ENCODE measurements at places on chromosomes 2 and 18.

DNA sequence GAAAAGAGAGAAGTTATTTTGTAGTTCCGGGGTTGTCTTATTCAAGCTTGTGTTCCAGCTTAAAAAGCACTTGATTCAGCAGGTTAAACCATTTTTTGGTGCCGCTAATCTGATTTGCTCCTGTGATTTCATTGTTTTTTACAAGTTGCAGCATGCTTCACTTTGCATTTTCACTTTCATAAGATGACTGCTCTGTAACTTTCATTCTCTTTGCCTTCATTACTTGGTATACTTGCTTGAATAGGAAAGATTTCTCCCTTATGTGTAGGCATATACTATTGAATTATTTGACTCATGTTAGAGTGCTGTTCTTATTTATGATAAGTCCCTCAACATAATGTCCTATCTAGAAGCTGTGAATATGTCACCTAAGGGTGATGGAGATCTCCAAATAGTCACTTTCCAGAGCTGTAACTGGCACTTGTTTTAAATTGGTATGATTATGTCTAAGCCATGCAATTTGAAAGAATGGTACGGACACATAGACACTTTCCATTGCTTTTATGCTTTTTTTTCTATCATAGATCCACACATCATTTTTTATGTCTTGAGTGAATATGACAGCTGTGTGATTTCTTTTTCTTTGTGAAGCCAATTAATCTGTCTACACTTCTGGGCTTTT, 254.5 kb downstream of the DSEL start:
- peak; percentile 70 for DNase-seq

DNA sequence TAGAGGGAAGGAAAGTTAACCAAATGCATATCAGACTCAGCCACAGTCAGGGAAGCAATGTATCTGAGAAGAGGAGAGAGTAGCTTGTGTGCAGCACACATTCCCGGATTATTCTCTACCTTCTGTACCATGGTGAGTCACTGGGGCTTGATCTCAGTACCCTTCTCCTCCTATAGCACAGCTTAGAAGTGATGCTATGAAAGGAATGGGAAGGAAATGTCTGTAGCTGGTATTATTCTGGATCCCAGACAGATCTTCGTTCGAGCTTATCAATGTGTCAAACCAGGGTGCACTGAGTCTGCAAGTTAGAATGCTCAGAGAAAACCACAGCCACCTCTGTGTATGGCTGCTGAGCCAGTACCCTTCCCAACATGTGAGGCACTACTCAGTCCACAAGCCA, 88.0 kb upstream of the NFU1 start:
- peak; percentile 15 for DNase-seq

GRCh38 chr18:57052173-57052572, 94.7 kb upstream of the BOD1L2 start:
- DNase-seq, result no peak

DNA sequence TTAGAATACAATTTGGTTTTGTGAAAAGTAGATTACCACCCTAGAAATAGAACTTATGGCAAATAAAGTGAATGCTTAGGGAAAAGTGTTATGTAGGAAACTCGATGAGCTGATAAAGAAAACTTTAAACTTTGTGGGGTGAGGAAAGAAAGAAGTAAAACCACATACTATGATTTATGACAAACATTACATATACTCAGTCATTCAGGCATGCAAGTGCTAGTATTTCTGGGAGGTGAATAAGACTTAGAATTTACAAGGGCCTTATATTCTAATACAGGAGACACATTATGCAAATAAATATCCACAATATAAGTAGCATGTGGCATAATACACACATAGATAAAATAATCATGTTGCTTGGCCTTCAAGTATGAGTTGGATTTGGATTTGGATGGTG, 618.1 kb downstream of the XIRP2 start:
- DNase-seq, result peak; percentile 13

- DNase-seq, result no peak
Measured at GRCh38 chr2:7982054-7982453, 699.8 kb upstream of the ID2 start.

DNA sequence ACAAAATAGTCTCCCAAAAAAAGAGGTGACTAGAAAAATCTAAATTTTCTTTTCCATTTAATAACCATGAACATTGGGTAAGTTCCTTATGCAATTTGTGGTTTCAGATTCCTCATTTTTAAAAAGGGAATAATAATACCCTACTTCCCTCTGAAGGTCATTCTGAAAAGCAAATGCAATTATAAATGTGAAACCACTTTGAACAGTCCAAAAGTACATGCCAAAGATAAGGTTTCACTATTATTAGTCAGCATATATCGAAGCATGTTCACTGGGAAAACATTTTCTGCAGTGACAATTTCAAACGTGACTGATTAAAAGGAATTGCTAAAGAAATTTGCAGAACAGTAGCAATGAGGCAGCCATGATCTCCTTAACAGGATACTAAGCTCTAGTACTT, 100.1 kb upstream of the RNF152 start:
- DNase-seq, result peak; percentile 67

GRCh38 chr18:31291688-31292087, 26.3 kb upstream of the DSG1 start:
- DNase-seq, result no peak

DNA sequence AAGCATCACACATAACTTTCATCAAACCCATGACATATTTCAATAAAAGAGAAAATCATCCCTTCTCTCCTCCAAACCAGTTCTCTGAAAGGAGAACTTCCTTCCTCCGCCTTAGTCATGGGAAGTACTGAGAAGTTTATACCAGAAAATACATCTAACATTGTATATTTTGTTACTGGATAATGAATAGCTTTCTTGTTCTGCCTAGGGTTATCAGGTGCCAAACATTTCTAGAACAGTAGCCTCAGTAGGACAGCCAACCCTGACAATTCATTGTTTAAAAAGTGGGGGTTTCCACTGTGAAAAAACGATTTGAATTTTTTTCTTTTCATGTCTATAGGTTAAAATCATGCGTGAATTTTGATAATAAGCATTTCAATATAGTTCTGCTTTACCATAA, 16.0 kb upstream of the DAW1 start:
- DNase-seq, result no peak

GRCh38 chr18:42675810-42676209, 439.7 kb downstream of the RIT2 start:
- DNase-seq, result no peak

DNA sequence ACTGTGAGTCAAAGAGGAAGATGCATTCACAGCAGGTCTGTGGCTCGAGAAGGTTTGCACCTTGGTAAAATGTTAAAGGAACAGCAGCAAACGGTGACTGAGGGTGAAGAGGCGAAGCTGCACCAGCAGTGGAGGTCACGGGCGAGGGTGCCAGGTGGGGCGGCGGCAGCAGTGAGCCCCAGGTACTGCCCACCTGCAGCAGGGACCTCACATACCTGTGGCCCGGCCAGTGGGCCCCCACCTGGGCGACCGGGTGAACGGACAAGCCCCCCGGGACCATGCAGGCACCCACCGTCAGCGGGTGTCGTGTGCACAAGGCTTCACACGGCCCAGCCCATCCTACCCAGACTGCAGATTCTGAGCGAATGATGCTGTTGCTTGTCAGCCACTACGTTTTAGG, 23.6 kb upstream of the KCNG2 start:
- no peak for DNase-seq

- DNase-seq, result peak; percentile 55
Measured at GRCh38 chr2:150166313-150167051, 321.0 kb downstream of the RND3 start.

DNA sequence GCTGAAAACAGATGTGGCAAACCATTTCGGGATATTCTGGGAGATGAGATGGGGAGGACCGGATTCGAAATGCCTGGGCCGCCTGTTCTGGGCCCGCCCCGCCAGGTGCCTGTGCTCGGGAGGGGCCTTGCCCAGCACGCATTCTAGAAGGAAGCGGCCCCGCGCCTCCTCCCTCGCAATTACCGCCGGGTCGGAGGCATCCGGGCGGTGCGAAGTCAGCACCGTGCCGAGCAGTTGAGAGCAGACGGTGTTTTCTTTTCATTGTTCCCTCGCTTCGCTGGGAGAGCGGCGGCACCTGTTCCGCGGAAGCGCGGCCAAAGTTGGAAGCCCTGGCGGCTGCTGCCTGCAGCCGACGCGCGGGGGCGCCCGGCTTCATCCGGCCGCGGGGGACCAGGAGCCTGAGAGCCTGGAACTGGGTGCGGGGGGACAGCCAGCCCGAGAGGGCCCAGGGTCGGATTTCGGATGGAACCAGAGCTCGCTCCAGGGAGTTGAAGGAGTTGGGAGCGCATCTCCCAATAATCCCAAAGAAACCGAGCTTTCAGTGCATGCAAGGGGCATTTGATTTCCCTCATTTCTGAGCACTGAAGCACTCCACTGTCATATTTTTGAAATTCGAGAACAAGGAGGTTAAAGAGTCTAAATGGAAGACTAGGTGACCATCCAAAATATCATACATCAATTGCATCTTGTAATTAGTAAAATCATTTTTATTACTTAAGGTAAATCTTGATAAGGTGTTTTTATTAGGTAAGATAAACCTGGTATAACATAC, 241.8 kb upstream of the RAB12 start:
- DNase-seq, result peak; percentile 8
